T-helper 2 cell (primary cell): ENCODE measurements at places on chromosomes 4 and X.

DNA sequence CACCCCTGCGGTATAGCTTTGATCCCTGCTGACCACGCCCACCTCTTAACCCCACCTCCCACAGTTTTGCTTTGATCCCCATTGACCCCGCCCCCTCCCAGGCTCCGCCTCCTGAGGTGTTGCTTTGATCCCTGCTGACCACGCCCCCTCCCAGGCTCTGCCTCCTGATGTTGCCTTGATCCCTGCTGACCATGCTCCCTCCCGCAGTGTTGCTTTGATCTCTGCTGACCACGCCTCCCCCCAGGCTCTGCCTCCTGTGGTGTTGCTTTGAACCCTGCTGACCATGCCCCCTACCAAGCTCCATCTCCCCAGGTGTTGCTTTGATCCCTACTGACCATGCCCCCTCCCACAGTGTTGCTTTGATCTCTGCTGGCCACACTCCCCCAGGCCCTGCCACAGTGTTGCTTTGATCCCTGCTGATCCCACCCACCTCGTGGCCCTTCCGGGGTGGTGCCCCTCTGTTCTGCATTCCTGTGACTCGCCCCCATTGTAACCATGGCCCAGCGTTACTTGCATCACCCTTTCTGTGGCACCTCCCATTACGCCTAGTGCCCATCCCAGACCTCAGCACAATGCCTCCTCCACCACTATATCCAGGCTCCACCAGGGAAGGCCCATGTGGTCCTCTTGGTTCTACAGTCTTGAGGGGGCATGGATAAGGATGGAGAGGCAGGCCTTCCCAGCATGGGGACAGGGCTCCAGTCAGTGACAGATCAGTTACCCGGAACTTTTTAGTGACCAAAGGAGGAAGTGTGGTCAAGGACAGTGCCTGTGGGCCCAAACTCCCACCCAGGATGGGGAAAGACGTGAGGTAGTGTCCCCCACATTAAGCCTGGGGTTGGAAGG lies 70.8 kb downstream of the ADRA2C start:
- peak; percentile 4 for DNase-seq

DNA sequence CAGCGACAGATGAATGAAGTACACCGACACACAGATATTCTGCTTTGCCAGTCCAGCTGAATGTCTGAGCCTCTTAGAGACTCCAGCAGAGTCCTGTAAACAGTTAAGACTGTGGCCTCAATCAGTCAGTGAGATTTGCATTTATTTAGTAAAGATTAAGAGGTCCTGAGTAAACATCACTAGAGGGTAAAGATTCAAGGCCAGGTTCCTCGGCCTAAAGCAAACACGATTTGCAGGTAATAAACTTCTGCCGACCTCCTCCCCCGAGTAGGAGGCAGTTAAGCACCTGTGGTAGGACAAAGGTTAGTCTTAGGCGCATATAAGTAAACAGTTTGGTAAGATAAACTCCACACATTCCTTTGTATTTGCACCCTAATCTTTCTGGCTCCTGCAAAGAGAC lies 99.6 kb downstream of the CFAP47 start:
- DNase-seq: no peak

- DNase-seq: no peak
These were observed 1779.0 kb downstream of the PCDH7 start for GRCh38 chr4:32499171-32499570.

GRCh38 chr4:40322811-40323210 lies 12.3 kb upstream of the CHRNA9 start:
- DNase-seq: no peak

DNA sequence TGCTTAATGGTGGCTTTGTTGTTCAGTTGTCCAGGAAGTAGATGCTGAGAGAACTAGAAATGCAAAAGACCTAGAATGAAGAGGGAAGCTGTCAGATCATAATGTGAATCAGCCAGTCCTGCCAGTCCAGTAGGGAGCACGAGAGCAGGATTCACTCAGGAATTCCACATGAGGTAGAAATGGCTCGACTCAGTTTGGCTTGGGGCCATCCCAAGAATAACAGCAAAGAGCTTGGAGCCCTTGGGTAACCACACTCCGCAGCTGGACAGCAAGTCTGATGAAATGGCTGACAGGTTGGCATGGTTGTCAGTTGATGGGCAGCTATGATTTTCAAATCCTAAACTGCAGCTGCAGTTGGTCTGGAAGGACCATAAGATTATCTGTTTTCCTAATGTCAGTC lies 44.5 kb upstream of the WDR1 start:
- DNase-seq: no peak

- DNase-seq: no peak
These were observed 11.6 kb downstream of the PGRMC1 start for GRCh38 chrX:119247702-119248101.

- no peak for DNase-seq
These were observed 19.7 kb upstream of the GPM6B start for GRCh38 chrX:13836575-13836974.

DNA sequence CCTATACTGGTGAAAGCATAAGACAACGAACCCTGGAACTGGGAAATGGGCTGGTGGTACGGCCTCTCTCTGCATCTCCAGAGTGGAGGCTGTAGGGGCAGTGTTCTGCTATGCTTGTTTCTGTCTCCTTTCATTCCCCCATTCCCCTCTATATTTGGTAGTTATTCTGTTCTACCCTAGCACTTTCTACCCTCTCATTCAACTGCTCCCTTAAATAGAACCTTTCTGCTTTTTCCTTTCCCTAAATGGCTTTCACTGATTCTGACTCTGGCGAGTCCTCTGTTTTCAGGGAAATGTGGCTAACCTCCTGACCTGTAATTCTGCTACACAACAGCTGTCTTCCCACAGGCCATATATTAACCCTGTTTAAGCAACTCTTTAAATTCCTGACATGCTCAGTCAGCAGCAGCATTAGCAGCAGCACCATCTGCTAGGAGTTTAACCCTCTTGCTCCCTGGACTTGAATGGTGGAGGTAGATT lies 94.2 kb downstream of the CXCL13 start:
- no peak for DNase-seq

- DNase-seq: no peak
These were observed 10.5 kb downstream of the ANTXR2 start for GRCh38 chr4:80062527-80062926.

DNA sequence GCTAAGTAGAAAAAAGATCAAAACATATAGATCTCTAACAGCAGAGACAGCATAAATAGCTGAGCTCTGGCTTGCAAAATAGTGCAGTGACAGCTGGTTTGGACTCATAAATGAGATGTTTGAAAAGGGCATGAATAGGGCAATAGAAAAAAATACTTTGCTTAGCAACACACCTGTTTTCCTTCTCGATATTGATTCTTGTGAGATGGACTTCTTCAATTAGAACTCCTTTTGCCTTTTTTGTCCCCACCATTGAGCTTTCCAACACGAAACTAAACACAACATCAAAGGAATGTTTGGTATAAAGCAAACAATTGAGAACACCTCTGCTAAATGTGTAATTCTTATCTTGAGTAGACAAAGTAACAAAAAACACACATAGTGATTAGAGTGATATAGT lies 726.3 kb downstream of the RAPGEF2 start:
- DNase-seq: no peak

GRCh38 chrX:27446423-27446822 lies 16.7 kb downstream of the PPP4R3C start:
- no peak for DNase-seq

DNA sequence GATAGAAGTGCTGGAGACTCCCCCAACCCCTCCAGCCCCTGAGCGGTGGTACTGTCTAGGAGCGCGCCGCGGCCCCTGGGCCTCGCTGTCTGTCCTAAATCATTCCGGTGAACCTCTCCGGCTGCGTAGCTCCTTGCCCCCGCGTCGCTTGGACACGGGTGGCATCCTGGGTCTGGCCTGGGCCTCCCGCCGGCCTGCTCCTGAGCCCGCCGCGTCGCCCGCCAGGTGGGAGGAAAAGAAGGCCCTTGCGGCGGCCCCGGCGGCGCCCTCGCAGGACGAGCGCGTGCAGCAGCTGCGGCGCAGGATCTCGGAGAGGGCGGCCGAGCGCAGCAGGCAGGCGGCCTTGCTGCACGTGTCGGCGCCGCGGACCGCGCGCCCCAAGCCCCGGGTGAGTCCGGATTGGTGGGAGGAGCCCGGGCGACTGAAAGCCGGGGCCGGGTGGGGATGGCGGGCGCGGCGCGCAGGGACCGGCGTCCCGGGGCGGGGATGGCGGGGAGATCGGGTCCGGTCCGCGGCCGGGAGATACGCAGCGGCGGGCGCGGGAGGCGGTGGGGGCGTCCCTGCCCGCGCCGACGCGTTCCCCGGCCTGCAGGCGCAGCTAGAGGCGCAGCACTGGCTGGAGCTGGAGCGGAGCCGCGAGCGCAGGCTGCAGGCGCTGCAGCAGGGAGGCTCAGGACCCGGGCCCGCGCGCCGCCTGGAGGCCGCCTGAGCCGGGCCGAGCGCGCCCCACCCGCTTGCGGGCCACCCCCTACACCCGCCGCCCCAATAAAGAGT lies 6.5 kb upstream of the RNF4 start:
- DNase-seq: peak; percentile 47

DNA sequence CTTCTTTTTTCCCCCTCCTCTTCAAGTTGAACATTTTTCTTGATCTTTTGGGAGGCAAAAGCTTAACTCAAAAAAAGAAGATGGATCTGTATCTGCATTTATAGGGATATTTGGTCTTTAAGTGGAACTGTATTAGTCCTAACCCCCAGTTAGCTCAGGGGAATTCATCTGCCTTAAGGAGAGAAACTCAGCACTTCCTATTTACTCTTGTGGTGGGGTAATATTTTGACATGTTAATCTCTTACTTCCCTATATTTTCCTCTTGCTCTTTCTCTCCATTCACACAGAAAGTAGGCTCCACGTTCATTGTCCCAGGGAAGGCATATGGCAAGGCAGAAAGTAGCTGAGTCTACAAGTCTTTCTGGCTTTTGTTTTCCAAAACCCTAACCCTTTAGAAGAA lies 5.3 kb downstream of the LRRC66 start:
- no peak for DNase-seq

GRCh38 chrX:34371754-34372153 lies 239.6 kb upstream of the FAM47A start:
- DNase-seq: no peak

- no peak for DNase-seq
These were observed 1768.5 kb downstream of the PCDH7 start for GRCh38 chr4:32488690-32489089.

GRCh38 chrX:46200413-46200812 lies 344.8 kb downstream of the ZNF674 start:
- no peak for DNase-seq

DNA sequence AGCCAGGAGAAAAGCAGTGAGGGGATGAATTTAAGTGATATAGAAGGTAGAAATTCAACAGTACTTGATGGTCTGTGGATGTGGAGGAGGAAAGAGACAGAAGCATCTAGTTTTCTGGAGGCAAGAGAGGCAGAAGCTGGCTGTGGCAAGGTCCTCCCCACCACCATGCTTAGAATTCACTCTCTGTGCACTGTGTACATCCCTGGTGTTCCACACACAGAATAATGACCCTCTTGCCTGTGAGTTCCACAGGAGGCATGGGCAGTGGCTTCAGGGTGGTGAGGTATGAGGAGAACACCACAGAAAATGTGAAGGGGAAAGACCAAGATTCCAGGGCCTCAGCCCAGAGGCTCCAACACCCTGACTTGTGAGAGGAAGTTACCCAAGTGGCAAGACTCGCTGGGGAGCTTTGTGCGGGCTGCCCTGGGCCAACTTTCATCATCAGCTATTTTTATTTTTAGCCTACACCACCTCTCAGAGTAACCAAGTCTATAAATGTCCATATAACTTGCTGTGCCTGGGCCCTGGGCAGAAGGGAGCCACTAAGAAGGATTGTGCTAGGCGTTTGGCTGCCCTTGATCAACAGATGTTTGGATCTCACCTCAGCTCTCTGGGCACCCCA lies 7.8 kb upstream of the INTS6L start:
- no peak for DNase-seq

DNA sequence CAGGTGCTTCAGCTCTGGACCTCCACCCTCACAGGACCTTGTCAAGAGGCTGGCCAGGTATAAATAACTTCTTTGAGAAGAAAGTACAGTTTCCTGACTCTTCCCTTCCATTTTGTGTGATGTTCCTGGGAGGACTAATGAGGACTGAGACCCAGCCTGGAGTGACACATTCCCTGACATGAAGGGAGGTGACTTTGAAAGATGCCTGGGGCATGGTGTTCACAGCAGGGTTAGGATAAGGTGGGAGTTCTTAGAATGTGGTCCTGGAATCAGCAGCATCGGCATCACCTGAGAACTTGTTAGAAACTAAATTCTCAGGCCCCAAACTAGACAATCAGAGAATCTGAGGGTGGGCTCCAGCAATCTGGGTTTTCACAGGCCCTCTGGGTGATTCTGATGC lies 224.9 kb upstream of the BOD1L1 start:
- DNase-seq: no peak

DNA sequence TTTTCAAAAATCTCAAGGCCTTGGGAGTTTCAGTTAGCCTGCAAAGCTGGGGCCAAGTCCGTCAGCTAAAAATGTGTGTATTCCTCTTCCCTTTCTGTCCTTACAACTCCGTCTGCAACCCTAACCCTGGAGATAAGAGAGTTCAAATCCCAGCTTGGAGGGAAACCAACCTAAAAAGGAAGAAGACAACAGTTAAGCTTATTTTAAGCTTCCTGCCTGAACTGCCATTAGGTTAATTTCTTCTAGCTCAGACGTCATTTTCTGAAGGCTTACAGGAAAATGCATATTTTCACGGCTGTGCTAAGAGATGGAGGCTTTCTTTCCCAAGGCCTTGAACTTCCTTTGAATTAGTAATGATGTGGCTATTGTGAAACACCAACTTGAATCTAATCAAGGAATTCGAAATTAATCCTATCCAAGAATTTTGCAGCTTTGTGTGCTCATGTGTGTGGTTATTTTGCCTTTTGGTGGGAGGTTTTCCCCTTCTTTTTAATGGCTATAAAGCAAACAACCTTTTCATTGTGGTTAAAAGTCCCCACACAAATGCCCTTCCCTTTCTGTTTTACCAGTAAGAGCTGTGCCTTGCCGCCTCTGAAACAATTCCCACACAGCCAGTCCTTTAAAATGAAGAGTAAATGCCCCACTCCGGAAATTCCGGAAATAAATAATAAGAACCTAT lies 103.5 kb downstream of the IRF2 start:
- DNase-seq: no peak

GRCh38 chr4:45648846-45649245 lies 475.0 kb downstream of the GABRG1 start:
- no peak for DNase-seq

DNA sequence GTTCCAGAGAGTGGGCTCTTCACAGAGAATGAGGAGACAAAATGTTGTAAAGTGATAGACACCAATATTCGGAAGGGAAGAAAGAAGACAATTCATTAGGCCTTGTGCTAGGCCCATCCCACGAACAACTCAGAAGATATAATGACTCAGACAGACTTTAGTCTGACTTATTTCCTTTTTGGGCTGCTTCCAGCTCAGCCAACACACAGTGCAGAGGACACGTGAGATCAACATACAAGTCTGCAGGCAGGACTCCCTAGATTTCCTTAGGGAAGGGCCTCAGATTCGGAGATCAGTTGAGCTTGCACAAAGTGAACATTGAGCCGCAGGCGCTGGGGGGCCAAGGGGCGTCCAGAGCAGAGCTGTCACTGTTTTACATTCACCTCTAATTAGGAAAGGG lies 290.7 kb upstream of the TENM3 start:
- no peak for DNase-seq
